ENCODE measurements at places on chromosomes 3 and 15.
A peak's percentile ranks its signal among the peaks of the same experiment; 100 is the strongest.

DNA sequence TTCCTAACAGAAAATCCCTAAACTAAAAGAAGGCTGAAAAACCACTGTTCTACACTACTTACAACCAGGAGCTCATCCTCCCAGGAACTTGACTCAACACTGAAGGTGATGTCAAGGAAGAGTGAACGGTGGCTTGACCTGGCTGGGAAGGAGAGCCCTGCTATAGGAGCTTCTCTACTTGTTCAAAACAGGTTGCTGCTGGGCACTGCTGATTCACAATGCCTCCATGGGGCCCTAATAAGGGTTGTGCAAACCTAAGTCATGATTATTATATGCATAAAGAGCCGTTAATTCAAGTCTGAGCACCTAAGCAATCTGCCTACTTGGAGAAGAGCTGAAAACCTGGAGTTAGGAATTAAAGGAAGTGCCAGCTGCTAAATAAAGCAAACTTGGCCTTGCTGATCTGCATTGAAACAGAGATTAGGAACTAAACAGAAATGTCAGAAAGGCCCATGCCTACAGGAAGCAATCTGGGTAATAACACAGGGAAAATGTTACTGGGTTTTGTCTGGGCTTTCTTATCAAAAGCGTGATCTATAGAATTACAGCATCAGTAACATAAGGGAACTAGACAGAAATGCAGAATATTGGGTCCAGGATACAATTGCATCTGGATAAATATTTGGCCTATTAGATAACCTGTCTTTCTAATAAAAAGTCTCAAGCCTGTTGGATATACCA is 243.2 kb downstream of the NEK10 start:
- DNase-seq = no peak

- DNase-seq = no peak
These were observed 485 bp downstream of the CELF6 start for GRCh38 chr15:72319360-72319984.

DNA sequence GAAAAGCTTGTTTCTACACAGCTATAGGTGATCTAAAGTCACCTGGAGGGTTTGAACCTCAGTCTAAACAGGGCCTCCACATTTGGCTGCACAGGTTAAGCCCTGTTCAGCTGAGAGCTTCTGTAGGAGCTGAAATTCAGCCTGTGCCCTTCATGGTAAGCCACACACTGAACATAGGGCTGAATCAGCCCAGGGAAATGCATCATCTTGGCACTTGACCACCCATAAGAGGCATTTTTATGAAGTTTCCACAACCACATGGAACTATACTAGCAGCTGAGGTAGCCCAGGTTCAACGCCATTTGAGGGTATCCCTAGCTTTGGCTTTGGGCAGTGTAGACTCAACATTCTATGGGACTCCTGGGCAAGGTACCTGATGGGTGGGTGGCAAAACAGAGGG is 126.8 kb downstream of the FAM174B start:
- no peak for DNase-seq

DNA sequence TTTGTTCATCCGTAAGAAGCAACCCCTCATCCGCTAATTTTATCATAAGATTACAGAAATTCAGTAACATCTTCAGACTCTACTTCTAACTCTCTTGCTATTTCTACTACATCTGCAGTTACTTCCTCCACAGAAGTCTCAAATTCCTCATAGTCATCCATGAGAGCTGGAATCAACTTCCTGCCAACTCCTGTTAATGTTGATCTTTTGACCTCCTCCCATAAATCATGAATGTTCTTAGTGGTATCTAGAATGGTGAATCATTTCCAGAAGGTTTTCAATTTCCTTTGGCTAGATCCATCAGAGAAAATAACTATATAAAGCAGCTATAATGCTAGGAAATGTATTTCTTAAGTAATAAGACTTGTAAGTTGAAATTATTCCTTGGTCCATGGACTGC is 115.1 kb downstream of the TAFA4 start:
- DNase-seq = no peak

DNA sequence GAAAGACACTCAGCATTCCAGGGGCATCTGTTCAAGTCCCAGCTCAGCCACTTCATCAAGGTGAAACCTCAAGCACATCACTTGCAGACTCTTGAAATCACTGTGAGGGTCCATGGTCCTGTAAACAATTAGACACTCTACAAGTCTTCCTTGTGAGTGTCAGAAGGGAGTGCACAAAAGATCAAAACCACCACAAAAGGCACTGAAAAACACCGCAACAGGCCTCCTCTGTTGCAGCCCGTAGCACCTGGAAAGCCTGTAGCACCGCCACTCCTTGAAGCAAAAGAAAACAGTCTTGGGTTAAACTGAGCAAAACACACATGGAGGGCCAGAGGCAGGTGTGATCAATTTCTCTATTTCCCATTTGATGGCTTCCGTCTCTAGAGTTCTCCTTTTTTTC is 63.8 kb upstream of the SNRK start:
- no peak for DNase-seq

GRCh38 chr3:108507902-108508301 is 2.5 kb downstream of the MYH15 start:
- no peak for DNase-seq

DNA sequence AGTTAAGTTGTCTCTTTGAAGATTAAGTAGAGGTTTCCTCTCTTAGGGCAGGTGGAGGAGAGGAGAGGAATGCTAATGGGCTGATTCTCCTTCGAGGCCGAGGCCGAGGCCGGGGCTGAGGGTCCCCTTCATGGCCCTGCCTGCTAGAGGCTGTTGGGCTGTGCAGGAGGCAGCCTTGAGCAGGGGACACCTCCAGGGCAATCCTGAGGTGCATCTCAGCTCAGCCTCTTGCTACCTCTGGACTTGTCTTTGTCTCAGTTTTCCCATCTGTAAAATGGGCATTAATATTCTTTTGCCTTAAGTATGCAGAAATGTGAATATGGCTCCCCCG is 97.7 kb upstream of the PRR20G start:
- no peak for DNase-seq

GRCh38 chr3:157499342-157499963 is 3.8 kb downstream of the VEPH1 start:
- no peak for DNase-seq

DNA sequence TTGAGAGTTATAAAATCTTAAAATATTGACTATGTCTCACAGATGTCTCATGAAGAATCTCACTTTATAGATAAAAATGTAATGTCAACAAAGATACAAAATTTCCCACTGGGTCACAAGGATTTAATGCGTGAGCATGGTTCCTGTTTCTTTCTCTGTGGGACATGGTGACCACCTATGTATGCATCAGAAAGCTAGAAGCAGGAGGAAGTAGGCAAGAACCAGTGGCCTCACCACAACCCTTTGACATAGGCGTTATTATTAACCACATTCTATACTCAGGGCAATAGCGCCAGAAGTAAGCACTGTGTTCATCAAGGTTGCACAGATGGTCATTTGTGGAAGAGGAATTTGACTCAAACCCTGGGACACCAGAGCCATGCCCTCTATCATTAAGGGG is 11.7 kb upstream of the ADAMTS17 start:
- DNase-seq = no peak

GRCh38 chr3:136906725-136907124 is 44.7 kb downstream of the NCK1 start:
- no peak for DNase-seq

DNA sequence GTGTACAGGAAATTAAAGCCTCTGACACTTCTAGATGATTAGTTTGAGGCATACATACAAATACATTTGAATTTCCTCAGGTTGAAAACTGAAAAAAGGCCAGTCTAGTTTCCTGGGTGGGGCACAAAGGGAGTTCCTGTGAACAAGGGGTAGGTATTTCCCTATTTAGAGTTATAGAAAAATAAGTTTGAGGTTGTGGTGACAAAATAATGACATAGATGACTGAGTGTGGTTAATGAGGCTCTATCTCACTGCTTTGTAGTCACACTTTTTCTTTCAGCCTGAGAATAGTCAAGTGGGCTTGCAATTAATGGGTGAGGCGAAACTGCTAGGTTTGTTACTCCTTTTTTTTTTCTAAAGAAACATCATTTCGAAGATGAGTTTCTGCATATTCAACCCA is 4.3 kb downstream of the SLCO3A1 start:
- peak; percentile 7 for DNase-seq

DNA sequence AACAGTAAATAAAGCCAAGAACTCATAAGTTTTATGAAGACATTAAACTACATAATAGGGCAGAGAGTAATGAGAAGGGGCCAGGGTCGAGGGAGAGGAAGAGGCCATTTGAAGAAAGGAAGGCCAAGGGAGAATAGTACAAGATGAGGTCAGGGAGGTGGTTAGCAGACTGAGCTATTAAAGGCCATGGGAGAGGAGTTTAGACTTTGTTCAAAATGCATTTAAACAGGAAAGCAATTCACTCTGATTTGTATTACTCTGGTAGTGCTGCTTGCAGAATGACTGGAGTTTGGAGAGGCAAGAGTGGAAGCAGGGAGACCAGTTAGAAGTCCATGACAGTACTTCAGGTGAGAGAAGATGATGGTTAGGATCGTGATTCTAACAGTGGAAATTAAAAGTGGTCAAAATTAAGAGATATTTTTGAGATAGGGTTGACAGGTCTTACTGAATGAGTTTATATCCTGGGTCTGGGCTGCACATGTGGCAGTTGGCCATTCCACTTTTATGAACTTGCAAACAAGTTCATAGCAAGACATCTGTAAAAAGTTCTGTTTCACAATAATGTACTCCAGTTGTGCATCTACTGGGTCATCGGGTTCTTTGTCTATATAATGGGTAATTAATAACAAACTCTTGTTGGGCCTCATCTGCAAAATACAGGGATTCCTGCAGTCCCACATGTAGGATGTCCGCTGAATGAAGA is 16.3 kb downstream of the PPP2R3A start:
- DNase-seq = no peak

GRCh38 chr15:78398076-78398825 is 39.8 kb upstream of the IREB2 start:
- no peak for DNase-seq

DNA sequence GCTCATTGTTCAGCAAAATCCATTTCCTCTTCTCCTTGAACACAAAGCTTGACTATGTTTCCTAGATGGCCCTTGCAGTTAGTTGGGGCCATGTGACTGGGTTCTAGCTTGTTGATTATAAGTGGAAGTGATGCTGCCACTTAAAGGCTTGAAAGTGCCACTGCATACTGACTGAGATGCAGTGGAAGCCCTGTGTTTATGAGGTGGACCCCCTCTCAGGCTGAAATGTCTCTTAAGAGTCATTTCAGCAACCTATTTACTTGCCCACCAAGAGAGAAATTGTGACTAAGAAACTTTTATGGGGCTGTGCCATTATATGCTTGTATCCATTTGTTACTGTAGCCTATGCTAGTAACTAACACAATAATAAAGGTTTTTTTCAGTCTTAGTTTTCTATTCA is 8.4 kb upstream of the ANP32A start:
- no peak for DNase-seq

GRCh38 chr3:46205286-46205960 is 2.7 kb downstream of the CCR1 start:
- DNase-seq = no peak

DNA sequence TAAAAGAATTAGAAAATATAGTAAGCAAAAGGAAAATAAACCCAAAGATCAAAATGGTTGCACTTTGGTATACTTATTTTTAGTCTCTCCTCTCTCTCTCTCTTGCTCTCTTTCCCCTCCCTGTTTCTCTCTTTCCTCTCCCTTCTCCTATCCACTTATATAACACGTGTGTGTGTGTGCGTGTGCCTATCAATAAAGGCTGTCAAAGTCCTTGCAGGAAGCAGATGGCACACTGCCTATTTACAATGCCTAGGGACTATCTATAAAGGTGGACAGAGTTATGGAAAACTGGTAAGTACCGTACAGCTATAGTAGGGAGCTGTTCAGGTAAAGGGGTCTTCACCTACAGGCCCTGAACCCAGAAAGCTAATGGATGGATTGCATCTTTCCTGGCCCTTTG is 161.6 kb downstream of the SQOR start:
- DNase-seq = no peak

DNA sequence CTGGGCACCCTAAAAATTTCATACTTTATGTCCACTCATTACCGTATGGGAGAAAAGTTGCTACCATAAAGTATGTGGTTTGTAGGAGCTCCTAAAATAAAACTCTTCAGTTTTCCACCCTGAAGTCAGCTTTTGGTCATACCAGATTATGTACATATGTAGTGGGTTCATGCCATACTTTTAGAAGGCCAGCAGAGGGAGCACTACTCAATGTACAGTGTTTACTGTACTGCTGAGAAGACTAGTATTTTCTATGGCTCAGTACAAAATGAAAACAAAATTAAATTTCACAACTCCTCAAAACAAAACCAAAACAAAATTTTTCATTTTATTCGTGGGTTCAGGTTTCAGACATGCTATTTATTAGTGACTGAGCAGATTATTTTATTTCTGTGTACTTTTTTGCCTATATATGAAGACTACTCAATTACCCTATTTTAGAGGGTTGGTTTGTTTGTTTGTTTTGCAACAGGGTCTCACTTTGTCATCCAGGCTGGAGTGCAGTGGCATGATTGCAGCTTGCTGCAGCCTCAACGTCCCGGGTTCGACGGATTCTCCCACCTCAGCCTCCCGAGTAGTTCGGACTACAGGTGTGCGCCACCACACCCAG is 24.3 kb downstream of the NXPE3 start:
- DNase-seq = no peak

DNA sequence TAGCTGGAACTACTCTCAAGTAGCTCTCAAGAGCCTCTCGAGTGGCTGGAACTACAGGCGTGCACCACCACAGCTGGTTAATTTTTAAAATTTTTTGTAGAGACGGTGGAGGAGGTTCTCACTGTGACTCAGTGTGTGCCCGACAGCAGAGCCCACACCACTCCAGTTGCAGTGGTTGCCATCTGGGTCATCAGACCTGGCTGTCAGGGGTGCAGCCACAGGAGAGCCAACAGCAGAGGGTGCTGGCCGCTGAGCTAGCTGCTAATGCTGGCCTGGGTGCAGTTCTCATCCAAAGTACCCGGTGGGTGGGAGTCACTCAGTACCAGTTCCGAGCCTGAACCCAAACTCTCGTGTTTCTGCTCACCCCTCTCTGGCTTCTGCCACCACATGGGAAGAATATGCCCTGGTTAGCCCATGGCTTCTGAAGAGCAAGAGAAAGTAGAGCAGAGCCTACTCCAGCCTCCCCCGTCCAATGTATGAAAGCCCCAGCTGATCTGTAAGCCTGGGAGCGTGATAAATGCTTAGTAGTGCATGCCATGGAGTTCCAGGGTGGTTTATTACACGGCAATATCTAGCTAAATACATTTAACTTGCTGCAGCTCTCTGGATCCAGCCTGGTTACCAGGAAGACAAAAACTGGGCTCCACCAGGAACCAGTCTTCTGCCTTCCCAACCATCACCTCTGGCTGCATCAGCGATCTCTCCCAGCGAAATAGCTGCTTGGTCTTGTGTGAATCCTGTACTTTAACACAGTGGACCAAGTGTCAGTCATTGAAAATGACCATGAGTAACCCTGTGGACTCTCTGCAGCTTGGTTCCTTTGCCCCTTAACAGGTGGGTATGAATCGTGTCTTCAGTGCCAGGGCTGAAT is 17.1 kb downstream of the UMPS start:
- DNase-seq = no peak

DNA sequence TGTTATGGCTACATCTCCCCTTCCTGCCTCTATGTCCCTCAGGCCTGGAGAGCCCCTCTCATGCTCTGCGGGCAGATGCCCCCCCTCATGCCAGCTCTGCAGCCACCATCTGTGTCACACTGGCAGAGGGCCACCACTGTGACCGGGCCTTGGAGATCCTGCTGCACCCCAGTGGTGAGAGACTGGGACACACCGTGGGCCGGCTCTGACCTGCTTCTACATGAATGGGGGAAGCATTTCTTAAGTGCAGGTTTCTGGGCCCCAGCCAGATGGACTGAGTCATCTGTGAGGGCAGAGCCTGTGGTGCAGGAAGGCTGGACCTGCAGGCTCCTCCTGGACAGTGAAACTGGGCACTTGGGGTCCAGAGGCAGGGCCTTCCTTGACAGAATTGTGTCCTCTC is 4.8 kb downstream of the VWA5B2 start:
- DNase-seq = no peak

Measured in activated T-helper 9 cell treated with anti-CD3 and anti-CD28 coated beads, Interleukin-2, amount 50 U/mL, for 16 hours (primary cell).